Mammary microvascular endothelial cell (primary cell): ENCODE measurements at places on chromosomes 2 and 18. TPM values are rescaled to one million over a fixed set of nuclear protein-coding genes. Genes with fewer than 3 reads are reported as not detected.

Gene GPR45
- not detected in 2 replicates for total RNA-seq

Gene SP100
- total RNA-seq = 116 and 119 TPM in 2 replicates

Gene FNDC4
- 15.9 and 20.3 TPM in 2 replicates for total RNA-seq

Gene NEU2
- total RNA-seq = not detected in 2 replicates

Gene RAD51AP2
- total RNA-seq = not detected in 2 replicates

Gene ZNF804A
- total RNA-seq = not detected in 2 replicates

Gene MC5R
- total RNA-seq = not detected in 2 replicates

Gene ACTR3
- 330 and 338 TPM in 2 replicates for total RNA-seq

Gene INHBB
- 0.05 and 0.07 TPM in 2 replicates for total RNA-seq

Gene DSEL
- 4.7 and 5.9 TPM in 2 replicates for total RNA-seq

Gene ADRA2B
- total RNA-seq = not detected in 2 replicates

Gene SKOR2
- total RNA-seq = not detected in 2 replicates
